ENCODE measurements at places on chromosomes 7 and 10.

- no peak for DNase-seq
Observed at GRCh38 chr7:31953432-31953831, 116.8 kb downstream of the PDE1C start.

DNA sequence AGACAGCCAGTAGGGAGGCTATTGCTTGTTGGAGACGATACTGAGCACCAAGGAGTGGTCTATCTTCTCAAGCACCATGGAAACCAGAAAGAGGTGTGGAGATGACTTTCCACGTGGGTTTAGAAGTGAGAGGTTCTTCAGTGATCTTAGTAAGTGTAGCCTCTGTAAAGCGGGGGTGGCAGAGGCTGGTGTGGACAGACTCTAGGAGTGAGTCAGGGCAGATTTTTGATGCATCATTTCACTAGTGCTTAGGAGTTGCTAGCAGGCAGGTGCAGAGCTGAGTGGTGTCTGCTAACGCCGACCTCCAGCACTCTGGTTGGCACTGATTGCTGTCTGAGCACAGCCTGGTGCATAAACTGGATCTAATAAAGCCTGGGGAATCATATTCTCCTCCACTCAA is 78.4 kb upstream of the ADO start:
- no peak for DNase-seq

DNA sequence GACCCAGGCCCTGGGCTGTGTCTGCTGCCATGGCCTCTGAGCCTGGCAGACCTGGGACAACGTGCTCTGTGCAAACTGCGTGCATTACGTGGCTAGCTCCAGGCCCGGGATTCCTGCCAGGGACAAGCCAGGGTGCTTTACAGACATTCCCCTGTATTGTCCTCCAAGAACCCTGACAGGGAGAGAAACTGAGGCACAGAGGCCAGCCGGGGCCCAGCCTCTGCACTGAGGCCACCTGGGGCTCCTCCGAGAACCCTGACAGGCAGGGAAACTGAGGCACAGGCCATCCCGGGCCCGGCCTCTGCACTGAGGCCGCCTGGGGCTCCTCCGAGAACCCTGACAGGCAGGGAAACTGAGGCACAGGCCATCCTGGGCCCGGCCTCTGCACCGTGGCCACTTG is 64.9 kb downstream of the CFAP46 start:
- DNase-seq: no peak

- no peak for DNase-seq
Observed at GRCh38 chr7:29567174-29567573, 3.5 kb downstream of the PRR15 start.

GRCh38 chr7:4683884-4684565 is 1.9 kb downstream of the FOXK1 start:
- peak; percentile 43 for DNase-seq

- no peak for DNase-seq
Observed at GRCh38 chr10:85618841-85619240, 747.8 kb downstream of the GRID1 start.

- no peak for DNase-seq
Observed at GRCh38 chr10:5041471-5042023, 37.9 kb upstream of the AKR1C2 start.

GRCh38 chr10:103609231-103610082 is 116.0 kb downstream of the NEURL1 start:
- DNase-seq: no peak

DNA sequence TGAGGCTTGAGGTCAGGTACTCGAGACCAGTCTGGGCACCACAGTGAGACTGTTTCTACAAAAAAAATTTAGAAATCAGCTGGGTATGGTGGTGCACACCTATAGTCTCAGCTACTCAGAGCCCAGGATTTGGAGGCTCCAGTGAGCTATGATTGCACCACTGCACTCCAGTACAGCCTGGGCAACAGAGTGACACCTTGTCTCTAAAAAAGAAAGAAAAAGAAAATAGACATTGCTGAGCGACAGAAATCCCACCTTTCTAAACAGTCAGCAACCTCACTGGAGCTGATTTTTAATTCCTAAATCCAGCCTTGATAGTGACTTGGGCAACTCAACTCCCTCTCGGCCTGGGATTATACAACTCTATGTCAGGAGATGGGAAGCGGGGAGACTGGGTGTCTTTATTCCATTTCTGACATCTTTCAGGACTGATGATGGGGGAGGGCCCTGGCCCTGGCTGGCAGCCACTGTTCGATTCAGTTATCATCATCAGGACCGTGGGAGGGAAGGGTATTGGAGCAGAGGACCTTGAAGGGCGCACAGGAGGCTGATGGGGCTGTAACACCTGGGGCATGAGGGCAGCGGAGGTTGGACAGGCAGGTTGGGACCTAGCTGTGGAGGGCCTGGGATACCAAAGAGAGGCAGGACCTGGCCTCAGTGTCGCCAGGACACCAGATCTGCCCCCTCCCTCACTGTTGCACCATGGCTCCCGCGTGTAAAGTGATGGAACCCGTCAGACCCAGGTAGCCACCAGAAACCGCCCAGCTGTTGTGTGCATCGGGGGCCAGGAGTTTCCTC is 14.7 kb downstream of the HSPB1 start:
- no peak for DNase-seq

- peak; percentile 18 for DNase-seq
Observed at GRCh38 chr10:117476716-117477115, 65.8 kb upstream of the EMX2 start.

GRCh38 chr10:62054830-62055229 is 153.3 kb downstream of the ARID5B start:
- no peak for DNase-seq

DNA sequence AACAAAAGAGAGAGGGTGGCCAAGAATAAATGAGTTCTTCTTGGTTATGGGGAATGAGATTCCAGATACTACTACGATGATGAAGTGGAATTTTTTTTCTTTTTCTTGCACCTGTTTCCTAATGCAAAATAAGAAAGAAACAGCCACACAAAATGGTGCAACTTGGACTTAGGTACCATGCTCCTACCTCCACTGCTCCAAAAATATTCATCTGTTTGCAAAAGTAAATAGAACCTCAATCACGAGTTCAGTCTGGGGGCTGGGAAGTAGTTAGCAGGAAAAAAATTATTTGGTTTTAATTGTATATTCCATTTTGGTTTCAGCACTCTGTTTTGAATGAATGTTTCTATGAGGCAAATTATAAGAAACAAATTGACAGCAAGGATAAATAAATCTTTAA is 73.5 kb downstream of the SLC25A13 start:
- DNase-seq: no peak

DNA sequence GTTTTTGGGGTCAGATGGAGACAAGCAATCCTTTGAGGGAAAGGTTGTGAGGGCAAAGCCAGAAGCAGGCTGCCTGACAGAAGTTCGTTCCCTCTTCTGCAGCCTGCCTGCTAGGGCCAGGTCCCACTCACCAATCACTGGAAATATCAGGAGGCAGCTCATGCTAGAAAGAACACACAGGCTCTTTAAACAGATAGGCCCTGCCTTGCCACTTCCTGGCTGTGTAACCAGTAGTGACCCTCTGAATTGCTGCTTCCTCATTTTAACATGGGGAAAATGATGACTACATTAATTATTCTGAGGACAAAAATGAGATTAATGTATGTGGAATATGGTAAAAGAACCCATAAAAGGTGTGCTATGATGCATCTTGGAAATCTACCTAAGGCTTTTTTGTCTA is 50.5 kb upstream of the MRLN start:
- no peak for DNase-seq

DNA sequence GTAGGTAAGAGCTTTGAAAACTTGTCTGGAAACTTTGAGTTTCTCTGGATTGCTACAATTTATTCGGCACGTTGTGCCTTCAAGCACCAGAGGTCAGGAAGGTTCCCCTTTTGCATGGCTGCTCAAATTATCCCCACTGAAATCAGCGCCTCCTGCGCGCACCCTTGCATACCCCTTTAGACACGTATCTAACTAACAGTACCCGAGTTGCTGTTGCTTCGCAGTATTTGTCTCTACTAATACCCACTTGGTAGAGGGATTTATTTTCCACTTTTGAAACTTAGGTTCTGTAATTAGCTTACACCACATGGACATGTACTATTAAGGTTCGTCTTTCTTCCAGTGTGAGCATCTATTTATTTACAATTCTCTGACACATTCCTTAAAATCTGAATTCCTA is 1.6 kb downstream of the MEOX2 start:
- peak; percentile 4 for DNase-seq

DNA sequence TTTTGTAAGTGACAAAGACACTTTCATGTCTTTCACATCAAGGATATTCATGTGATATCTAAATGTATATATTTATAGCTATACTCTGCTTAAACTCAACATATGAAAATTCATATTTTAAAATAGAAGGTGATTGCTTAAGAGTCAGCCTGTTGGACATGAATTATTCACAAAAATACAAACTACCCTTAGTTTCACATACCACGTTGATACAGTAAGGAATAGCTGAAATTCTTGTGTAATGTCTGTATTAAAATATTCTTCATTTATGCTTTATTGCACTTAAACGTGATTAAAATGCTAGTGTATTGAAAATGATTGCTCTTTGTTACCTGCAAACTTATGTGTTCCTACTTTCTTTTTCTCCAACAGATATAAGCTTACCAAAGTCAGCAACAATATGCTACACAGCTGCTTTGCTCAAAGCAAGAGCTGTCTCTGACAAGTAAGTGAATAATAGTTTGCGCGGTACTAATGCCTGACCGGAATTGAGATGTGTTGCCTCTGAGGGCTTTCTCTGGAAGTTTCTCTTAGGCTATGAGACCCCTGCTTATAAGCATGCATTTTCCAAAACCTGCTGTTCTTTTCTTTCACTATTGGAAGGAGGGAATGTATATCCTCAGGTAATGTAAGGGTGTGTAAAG is 133.8 kb downstream of the WNT2 start:
- no peak for DNase-seq
